Gastroesophageal sphincter (tissue), 4 donors: ENCODE measurements at places on chromosomes 3 and 15.

DNA sequence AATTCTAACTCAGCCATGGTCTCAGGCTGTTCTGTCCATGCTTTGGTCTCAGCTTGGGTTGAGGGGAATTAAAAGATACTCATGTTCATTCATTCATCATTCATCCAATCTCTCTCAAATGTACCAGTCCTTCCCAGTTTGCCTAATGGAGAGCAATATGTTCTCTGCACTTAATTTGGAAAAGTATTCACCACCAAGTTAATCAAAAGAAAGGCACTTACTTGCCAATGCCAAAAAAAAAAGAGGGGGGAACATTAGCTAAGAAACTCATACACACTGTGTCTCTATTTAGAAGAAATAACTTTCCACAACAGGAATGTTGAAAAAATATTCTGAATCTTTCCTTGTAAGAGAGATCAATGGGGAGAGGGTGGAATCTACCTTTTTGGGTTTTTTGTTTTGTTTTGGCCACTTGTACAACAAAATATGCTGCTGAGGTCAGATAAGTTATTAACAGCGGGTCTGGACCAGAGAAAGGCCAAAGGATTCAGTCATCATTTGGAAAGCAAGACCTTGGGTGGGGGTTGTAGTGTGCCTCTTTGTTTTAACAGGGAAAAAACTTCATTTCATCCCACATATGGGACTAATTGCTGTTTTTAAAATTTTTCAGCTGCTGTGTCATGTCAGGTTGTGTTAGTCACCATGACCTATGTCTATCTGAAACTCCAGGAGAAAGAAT, 152.3 kb downstream of the FBN1 start:
- peak; percentile 85 for ATAC-seq

DNA sequence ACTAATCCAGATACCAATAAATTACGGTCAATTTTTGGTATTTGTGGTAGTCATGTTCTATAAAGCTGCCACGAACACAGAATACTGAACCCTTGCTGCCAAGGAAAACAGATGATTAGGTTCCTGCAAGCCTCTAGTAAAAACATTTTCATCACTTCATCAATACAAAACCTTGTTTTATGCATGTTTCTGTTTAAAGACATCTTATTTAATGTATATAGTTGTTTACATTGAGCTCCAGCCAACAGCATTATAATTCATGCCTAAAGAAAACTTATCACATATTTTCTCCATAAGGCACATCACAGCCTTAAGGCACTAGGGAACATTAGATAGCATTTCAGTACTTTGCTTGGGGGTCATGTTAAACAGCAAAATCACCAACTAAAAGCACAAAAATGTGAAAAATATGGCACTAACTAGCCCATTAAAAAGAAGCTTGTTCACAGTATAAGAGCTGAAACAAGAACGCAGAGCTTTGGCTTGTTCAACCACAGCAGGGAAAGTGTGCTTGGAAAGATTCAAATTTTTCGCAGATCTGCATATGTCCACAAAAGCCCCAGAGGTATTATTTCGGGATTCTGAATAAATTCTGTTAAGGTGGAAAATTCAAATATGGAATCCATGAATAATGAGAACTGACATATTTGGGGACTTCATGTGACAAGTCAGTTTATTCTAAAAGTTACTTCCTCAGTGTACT, 27.7 kb downstream of the POLQ start:
- ATAC-seq, result no peak

GRCh38 chr3:56459719-56460118, 8.5 kb downstream of the ERC2 start:
- no peak for ATAC-seq

DNA sequence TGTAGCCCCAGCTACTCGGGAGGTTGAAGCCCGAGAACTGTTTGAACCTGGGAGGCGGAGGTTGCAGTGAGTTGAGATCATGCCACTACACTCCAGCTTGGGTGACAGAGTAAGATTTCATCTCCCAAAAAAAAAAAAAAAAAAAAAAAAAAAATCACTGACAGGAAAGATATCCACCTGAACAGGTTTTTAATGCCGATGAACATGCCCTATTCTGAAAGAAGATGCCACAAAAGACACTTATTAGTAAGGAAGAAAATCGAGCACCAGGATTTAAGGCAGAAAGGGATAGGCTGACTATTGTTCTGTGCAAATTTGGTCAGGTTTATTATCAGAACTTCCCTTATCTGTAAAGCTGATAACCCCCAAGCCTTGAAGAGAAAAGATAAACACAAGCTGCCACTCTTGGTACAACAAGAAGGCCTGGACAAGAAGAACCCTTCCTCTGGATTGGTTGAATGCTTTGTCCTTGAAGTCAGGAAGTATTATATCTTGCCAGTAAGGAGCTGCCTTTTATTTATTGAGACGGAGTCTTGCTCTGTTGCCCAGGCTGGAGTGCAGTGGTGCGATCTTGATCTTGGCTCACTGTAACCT, 2.7 kb upstream of the PARP16 start:
- ATAC-seq, result no peak
